ENCODE measurements at places on chromosomes 3 and 15.

DNA sequence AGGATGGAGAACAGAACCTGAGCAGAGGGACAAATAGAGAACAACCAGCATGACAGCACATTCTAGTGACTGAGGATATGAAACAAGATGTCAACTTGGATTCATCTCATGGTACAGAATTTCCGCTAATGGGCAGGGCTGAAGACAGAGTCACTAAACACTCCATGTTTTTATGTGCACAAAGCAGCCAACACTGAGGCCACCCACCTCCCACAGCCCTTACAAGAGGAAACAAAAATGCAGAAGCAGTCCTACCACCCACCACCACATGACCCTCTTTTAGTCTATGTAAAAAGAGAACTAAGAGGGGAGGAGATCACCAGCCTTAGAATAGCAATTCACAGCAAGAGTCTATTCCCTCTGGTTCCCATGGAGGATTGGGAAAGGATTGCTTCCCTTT is 131.4 kb upstream of the UBE2E2 start:
- no peak for DNase-seq

DNA sequence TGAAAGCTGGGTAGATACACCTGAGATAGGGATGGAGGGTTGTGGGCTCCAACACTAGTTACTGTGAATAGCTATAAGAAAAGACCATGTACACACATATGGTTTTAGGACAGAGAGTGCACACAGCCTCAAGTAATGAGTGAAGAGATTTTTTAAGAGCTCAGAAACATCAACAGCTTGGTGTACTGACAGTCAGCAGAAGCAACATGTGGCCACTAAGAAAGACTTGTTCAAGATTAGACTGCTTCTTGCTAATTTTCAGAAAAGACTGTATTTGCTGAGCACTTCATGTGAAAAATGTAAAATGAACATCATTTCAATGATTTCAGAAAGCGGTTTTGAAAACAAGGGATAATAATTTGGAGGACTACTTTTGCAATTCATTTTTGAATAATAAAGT is 10.3 kb downstream of the ANKRD28 start:
- no peak for DNase-seq

GRCh38 chr3:125148016-125148812 is 64.3 kb downstream of the SLC12A8 start:
- DNase-seq = no peak

GRCh38 chr3:149536429-149536828 is 61.9 kb downstream of the TM4SF4 start:
- no peak for DNase-seq

DNA sequence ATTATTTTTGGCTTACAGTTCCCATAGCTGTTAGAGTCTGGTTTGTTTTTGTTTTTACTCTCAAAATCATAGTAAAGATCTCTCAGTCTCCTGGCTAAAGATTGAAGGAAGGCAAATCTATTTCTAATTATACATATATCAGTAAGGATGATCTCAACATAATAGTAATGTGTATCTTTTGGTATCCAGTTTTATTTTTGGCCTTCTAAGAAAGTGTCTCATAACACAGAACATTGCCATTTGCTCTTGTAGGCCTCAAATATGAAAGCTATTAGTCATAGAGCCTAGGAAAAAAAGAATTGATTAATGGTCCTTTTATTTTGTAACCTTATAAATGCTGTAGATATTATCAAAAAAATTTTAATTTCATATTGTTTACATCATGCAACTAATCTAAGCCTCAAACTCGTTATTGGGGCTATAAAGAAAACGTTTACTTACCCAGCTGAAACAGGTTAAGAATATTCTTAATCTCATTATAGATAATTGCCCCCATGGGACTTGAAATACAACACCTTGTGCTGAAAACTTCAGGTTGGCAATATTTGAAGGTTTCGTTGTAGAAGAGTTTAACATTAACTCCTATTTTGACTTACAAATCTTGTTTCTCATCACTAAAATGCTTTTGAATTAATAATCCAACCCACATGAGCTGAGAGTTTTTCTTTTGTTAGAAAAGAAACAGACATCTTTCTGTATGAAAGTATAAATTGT is 16.7 kb downstream of the FBXO45 start:
- no peak for DNase-seq
